ENCODE measurements at places on chromosomes 7 and 10. TPM values are rescaled to one million over a fixed set of nuclear protein-coding genes. Genes with fewer than 3 reads are reported as not detected.

Gene MCM7
- total RNA-seq = 259 TPM

Gene ANXA8
- total RNA-seq = 27.8 TPM

Gene PNLIP
- total RNA-seq = not detected

Gene PRR15
- 1.5 TPM for total RNA-seq

Gene GFRA1
- total RNA-seq = 12.3 TPM

Data from A549 treated with DMSO at 1 μM for 4 hours (cell line).